Stimulated activated CD4-positive, alpha-beta T cell treated with anti-CD3 and anti-CD28 coated beads, Interleukin-2, amount 100 ng/mL, for 24 hours (primary cell): ENCODE measurements at places on chromosomes 6 and 20.

- no peak for DNase-seq
These were observed 127.4 kb downstream of the PFDN4 start for GRCh38 chr20:54335299-54335698.

DNA sequence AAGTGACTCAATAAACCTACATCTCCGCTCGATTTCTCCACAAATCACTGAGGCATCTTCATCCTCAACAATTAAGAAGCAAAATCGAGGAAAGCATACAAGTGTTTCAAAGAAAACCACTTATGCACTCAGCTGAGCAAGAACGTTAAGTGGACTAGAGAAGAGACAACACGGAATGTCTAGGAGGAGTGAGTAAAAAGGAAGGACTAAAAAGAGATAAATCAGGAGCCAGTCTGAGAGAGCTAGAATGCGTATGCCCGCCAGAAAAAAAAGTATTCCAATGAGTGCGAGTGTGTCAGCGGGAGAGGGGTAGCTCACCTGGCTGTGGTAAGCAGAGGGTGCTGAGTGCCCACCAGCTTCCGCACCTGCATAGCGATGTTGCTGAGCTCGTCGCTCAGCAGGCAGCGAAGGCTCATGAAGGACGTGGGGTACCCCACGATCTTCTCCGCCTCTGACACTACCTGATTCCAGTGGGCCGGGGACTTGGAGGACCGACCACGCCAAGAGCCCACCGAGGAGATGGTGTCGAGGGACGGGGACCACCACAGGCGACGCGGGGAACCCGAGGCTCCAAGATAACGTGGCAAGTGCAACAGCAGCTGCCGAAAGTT lies 587 bp downstream of the PDSS2 start:
- peak; percentile 25 for DNase-seq

DNA sequence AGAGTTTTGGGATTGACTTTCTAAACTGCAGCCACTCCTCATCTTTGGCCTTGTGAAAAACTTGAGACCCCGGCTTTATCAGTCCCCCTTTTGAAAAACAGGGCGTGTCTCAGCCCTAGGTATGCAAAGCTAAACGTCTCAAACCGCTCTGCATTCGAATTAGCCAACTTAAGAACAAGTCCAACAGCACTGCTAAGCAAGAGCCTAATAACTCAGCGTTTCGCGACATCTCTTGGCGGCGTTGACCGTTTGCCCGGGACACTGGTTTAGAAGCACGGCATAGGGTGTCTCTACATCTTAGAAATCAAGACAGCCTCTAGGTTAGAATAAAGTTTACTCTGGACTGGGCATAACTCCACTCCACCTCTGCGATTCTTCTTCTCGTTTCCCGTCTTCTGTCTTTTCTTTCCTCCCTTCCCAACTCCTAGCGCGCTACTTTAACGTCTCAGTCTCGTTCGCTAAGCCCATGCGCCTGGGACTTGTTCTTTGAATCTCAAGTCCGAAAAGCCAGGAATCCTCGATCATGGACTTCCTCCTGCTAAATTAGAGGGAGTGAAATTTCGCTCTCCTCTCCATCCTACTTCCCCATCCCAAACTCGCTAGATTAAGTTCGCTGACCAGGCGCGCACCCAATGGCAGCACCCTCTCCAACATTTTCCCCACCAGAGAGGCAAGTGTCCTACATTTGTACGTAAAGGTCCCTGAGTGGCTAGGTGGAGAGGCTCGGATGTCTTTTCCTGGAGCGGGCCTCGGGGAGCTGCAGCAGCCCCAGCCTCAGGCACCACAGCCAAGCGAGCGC lies 10.5 kb upstream of the TFAP2A start:
- DNase-seq, result no peak

DNA sequence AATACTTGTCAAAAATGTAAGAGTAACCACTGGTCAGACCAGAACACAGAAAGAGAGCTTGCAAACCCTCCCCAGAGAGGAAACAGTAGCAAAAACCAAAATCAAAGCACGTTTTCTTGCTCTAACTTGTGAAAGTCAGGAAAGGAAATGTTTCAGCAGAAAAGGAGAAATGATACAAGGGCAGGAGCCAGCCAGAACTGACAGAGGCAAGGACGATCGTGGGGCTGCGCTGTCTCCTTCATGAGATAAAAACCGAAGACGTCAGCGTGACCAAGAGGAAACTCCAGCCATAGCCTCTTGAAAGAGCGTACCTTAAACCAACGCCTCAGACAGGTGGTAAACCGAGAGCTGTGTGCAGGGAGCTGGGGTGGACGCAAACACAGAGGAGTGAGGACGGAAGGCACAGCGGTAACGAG lies 27.5 kb downstream of the LAMA5 start:
- DNase-seq, result no peak

GRCh38 chr6:3773678-3774298 lies 22.3 kb upstream of the PXDC1 start:
- no peak for DNase-seq

- DNase-seq, result no peak
These were observed 66.5 kb downstream of the KCNS1 start for GRCh38 chr20:45034436-45034835.

GRCh38 chr6:102766963-102767362 lies 1373.5 kb downstream of the GRIK2 start:
- no peak for DNase-seq

GRCh38 chr20:57259121-57259937 lies 7.1 kb downstream of the BMP7 start:
- DNase-seq, result no peak
